ENCODE measurements at places on chromosomes 5 and 9.

DNA sequence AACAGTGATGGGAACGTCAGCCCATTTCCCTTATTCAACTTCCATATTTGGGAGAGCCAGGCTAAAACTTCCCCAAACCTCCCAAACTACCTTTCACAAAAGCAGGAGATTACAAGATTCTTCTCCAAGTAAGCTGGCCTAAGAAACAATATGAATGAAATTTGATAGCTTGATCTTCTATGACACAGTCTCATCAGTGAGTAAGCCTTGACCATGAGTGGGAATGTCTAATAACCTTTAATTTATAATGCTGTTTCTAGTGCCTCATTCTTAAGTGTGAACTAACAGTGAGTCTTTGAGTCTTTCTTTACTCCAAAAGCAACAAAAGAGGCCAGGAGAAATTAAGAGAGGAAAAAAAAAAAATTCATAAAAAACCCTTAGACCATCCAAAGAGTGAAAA, 1379.9 kb downstream of the EFNA5 start:
- DNase-seq = no peak

GRCh38 chr5:14208071-14209021, 65.2 kb downstream of the TRIO start:
- DNase-seq = no peak

GRCh38 chr9:16485575-16486321, 384.7 kb downstream of the BNC2 start:
- DNase-seq = no peak

- DNase-seq = no peak
Measured at GRCh38 chr9:34386656-34387055, 10.0 kb upstream of the MYORG start.

DNA sequence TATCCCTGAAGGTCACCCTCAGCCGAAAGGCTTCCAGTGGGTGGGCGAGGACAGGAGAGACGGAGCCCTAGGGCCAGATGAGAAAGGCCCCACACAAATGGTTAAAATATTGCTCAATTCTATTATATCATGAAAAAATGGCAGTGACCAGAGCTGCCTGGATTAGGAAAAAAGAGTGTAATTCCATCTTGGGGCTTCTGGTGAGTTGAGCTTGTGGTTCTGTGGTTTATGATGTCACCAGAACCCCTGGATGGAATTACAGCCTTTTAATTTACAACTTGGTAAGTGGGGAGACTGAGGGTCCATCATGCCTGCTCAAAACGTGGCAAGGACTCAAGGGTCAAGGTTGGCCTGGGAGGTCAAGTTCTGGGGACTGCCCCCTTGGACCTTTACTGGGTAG, 55.5 kb upstream of the STC2 start:
- DNase-seq = no peak

- DNase-seq = no peak
Measured at GRCh38 chr9:93467062-93467416, 13.7 kb upstream of the FAM120AOS start.

DNA sequence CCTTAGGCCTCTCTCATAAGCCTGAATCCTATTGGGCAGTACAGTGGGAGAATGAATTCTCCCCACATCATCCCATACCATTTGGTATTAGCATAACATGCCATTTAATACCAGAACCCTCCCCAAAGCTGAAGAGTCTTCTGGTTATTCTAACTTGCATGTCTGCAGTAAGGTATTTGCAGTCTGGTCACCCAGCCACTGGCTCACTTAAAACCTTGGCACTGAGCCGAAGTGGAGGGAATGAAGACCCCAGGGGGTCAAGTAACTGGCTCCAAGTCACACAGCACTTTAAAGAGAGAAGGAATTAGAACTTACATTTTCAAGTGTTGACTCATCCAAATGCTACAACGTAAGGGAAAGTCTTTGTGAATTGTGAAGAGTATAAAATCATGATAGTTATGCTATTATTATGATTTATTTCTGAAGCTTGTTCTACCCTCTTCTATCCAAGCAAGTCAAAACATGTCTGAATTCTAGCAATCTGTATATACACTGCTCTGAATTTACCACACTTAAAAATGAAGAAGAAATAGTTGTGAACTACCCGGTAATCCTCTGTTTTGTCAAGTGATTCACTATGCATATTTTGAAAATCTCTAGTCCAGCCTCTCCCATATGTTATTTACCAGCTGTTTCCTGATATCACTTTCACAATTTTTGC, 28.5 kb downstream of the GLRA1 start:
- no peak for DNase-seq

GRCh38 chr5:81842795-81843398, 92.0 kb upstream of the SSBP2 start:
- no peak for DNase-seq

DNA sequence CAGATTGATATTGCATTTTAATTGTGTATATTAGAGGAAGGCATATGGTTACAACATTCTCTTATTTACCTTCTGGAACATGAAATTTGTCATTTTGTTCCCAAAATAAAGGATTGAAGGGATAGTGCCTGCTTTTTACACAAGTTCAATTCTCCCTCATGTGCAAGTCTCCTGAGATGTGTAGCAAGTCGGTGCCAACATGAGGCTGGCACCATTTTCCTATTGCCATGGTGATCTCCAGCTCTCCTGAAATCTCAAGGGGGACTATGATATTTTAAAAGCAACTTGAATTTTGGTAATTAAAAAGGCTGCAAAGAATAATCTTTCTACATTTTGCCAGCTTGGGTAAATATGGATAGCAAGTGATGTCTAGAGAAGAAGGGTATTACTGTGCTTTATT, 693.3 kb upstream of the WWC1 start:
- no peak for DNase-seq

GRCh38 chr9:14749741-14750211, 27.2 kb upstream of the CER1 start:
- no peak for DNase-seq

GRCh38 chr5:160767062-160767461, 84.9 kb downstream of the ATP10B start:
- no peak for DNase-seq

DNA sequence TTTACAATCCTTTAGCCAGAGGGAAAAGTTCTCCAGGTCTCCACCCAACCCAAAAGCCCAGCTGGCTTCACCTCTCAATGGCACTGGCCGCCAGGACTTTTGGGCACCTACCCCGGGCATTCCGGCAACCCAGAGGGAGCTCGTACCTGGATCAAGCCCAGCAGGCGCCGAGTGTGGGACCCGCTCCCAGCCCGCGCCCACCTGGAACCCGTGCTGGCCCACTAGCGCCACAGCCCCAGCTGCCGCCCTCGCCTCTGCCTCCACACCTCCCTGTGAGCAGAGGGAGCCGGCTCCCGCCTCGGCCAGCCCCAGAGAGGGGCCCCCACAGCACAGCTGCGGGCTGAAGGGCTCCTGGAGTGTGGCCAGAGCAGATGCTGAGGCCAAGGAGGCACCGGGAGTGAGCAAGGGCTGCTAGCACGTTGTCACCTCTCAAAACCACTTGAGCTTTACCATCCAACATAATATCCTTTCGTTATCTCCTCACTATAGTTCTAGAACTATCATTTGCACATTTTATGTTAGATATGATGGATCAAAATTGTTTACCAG, 69.7 kb downstream of the GCNT1 start:
- no peak for DNase-seq

DNA sequence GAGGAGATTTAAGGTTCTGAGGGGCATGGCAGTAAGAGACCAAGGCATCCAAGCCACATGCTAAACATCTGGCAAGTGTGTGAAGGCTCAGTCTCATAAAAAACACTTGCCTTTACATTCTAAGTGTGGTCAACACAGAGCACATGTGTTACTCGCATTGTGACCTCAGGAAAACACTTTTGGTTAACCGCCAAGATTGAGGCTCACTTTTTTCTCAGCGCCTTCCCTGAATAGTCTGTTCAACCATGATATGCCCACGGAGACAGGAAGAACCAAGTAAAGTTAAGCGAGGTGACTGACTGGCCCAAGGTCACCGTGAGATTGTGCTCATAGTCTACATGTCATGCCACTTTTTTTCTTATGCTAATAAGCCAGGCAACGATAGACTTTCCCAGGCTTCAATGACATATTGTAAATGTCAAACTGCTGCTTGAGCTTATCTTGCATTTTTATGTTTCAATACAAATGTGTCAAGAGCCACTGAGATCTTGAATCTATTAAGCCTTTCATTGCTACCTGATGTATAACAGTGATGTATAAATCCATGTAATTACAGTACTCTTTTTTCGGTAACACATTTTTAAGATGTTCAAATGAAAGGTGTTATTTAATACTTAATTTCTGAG, 21.1 kb upstream of the IL9 start:
- DNase-seq = no peak

- no peak for DNase-seq
Measured at GRCh38 chr9:122133263-122133983, 26.2 kb downstream of the NDUFA8 start.

- no peak for DNase-seq
Measured at GRCh38 chr5:141608557-141608956, 10.2 kb downstream of the DIAPH1 start.

DNA sequence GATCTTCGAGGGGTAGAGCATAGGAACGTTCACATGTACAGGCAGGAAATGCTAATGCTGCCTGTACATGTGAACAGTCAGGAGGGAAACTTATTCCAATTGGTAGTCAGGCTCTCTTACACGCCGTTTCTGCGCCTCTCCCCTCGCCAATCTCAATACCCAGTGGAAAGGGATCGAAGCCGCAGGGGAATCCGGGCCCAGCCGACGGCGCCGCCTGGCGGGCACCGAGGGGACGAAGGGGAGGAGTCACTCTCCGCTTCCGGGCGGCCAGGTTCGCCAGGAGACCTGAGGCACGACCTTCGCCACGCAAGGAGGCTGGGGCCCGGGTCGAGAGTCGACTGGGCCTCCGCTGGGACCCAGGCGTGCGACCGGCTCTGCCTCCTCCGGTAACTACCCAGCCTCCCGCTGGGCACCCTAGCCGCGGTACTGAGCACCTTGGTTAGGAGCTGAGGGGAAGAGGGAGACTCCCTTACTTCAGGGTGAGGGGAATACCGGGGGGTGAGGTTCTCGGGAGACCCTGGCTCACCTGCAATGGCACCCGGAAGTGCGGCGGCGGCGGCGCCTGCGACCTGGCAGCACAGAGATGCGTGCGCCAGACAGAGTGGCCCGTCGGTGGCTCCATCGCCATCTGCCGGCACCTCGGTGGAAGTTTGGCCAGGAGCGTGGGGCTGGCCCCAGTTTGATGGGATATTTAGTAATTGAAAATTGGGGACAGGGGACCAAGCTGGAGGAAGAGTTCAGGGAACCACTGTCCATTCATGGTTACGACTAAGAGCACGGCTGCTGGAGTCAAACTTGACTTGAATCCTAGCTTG, at the start of gene PIGO:
Gene PIGO (minus strand): TSS at position 557 of the 815 bp plus-strand sequence. CDS start 1,026 bp downstream, outside the sequence.
- DNase-seq = peak; percentile 93

GRCh38 chr9:111828193-111828592, 33.5 kb upstream of the SHOC1 start:
- no peak for DNase-seq

Data from activated CD4-positive, alpha-beta T cell treated with anti-CD3 and anti-CD28 coated beads for 48 hours (primary cell).